ENCODE measurements at places on chromosomes 4 and X.
A peak's percentile ranks its signal among the peaks of the same experiment; 100 is the strongest.

DNA sequence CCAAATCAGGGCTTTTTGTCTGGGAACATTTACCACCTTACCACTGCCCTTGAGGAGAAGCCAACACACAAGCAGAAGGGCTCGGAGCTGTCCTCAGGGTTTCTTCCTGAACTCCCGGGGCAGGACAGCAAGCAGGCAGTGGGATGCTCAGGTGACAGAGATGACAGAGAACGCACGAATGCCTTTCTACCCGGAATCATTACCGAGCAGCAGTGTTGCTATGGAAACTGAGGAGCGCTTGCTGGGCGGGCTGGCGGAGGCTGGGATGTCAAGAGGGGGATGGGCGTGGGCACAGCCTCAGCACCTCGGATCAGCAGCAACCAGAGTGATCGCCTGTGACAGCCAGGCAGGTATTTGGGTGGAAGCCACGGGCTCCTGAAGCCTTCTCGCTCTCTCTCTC, 17.8 kb downstream of the SSR4 start:
- no peak for DNase-seq

DNA sequence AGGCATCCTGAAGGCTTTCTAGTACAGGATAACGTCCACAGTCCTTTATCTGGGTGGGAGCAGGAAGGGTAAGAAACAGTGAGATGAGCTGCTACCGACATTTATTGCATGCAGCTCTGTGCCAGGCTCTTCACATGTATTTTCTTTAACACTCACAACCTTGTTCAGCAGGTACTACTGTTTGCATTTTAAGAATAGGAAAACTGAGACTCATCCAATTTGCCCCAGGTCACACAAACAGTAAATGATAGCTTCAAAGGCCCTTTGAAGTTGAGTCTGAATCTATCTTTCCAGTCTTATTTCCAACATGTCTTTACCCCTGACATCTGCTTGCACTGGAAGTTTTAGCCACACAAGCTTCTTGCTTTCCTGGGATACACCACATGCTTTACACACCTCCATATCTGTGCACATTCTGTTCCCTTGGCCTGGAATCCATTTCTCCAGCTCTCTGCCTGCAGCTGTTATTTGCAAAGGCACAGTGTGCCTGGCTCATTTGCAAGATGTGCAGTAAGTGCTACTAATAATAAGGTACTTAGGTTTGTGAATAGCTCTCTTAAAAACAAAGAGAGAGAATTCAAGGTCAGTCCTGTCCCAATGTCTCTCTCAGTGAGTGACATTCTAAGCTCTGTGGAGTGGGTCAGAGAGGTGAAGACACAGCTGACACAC, 61.2 kb downstream of the METTL14 start:
- DNase-seq, result no peak

- peak; percentile 18 for DNase-seq
Measured at GRCh38 chrX:49291615-49292337, 11.7 kb upstream of the GAGE10 start.

GRCh38 chr4:138182838-138183426, 59.2 kb downstream of the SLC7A11 start:
- no peak for DNase-seq

GRCh38 chrX:70042399-70043371, 7.1 kb downstream of the AWAT2 start:
- no peak for DNase-seq

- DNase-seq, result no peak
Measured at GRCh38 chr4:75497133-75497532, 17.1 kb downstream of the RCHY1 start.

GRCh38 chr4:122798101-122798500, 28.5 kb upstream of the FGF2 start:
- DNase-seq, result peak; percentile 44

DNA sequence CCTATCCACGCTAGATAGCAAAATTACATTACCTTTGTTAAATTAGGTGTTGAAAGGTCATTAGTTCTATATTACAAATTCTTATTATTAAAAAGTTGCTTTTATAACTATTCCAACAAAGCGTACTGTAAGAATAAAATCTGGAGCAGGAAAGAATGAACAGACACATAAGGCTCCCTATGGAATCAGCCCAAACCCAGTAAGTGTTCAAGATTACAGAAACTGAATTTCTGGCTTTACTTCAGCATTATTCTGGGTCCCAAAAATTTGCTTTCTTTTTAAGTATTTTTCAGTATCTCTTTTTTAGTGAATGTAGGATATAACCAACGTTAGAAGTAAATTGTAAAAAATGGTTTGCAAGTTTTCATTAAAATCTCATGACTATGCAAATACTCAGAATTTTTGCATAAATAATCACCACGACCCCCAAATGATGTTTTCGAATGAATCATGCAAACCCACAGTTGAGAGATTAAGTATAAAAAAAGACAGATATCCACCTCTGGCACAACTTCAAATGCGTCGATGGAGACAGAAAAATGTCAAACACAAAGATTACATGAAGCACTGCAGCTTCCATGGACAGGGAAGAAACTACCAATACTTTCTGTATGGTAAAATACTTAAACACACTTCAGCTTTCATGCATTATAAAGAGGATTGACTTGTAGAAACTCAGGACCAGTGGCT, 238.5 kb downstream of the RASL11B start:
- no peak for DNase-seq

GRCh38 chrX:101740642-101741041, 81.0 kb upstream of the ARMCX2 start:
- no peak for DNase-seq

- DNase-seq, result no peak
Measured at GRCh38 chrX:94401426-94401825, 727.4 kb downstream of the FAM133A start.

- DNase-seq, result no peak
Measured at GRCh38 chrX:23952984-23953907, 45.4 kb downstream of the CXorf58 start.

- no peak for DNase-seq
Measured at GRCh38 chr4:21469438-21470300, 478.9 kb downstream of the KCNIP4 start.

DNA sequence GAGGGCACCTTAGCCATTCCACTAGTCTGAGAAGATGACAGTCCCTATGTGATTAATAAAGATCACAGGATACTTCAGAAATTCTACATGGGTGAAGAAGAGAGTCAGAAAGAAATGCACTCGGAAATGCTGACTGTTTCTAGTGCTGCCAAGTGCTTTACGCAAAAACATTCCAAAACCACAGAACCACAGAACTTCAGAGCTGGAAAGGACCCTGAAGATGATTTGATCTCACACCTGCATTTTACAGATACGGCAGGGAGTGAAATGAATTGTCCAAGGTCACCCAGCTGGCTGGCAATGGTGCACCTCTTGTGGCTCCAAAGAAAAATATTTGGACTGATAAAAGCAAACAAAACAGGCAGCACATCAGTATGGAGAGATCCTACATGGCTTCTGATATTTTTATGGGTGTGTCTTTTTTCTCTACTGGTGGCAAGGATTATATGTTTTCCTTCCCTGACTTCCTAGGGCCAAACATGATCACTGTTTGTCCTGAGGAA, 115.9 kb downstream of the MAML3 start:
- DNase-seq, result no peak

- no peak for DNase-seq
Measured at GRCh38 chr4:128451270-128451905, 163.8 kb upstream of the PGRMC2 start.

- DNase-seq, result no peak
Measured at GRCh38 chr4:19010761-19011160, 989.2 kb upstream of the LCORL start.

- no peak for DNase-seq
Measured at GRCh38 chr4:25809996-25810395, 52.8 kb downstream of the SEL1L3 start.

DNA sequence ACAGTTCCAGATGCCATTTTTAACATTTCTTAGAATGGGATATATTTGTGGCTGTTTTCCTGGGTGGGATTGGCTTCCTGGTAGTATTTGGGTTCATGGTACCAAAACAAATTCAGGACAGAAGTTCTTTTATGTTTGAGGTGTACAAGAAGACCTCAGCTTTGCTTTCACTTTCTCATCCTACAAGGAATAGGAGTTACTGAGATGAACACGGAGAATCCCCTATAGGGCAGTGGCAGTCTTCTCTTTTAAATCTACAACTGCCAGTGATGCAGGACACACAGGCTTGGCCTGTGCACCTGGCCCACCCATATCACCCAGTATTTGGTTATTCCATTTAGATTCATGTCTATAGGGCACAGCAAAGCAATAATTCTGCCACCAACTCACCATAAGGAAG, 35.2 kb downstream of the SLC10A7 start:
- no peak for DNase-seq

Measured in DMS79 treated with DMSO at 0.1 percent for 48 hours (cell line).